GM23248 (cell line): ENCODE measurements at places on chromosomes 4 and X.

DNA sequence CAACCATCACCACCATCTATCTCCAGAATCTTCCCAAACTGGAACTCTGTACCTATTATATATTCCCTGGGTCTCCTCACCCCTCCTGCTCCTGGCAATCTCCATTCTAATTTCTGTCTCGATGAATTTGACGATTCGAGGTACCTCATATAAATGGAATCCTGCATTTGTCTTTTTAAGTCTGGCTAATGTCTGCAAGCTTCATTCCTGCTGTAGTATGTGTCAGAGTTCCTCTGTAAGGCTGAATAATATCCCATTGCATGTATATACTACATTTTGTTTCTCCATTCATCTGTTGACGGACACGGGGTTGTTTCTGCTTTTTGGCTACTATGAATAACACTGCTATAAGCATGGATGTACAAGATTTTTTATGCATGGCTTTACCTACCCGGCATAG lies 19.5 kb downstream of the PRKG2 start:
- peaks cover 27% of the 10 kb centered on the region for H3K4me1 ChIP-seq
- 0 out of 2 replicates have a peak overlapping the region, but pooled peaks have one; percentile 28 for H3K4me3 ChIP-seq
- H3K36me3 ChIP-seq: no peaks in the 10 kb centered on the region
- H3K27me3 ChIP-seq: no peaks in the 10 kb centered on the region

GRCh38 chr4:16122784-16123183 lies 39.0 kb upstream of the PROM1 start:
- H3K4me3 ChIP-seq: no peak overlapping the region
- no peaks in the 10 kb centered on the region for H3K4me1 ChIP-seq
- DNase-seq: no peak
- H3K36me3 ChIP-seq: no peaks in the 10 kb centered on the region
- peaks cover 40% of the 10 kb centered on the region for H3K27me3 ChIP-seq
- H3K27ac ChIP-seq: no peak overlapping the region

DNA sequence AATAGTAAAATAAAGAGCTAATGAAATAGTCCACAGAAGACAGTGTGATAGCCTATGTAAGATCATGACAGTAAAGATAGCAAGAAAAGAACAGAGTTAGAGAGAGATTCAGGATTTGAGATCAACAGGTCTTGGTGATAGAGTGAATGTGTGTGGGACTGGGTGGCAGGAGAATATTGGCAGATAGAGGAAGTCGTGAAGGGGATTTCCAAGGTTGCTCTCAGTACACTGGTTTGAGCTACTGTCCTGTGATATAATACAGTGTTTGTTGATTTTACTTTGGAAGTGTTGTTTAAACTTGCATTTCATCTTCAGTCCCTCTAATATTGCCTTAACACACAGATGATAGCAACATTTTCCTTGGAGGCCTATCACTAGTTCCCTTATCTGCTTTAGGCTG lies 44.1 kb downstream of the DTHD1 start:
- no peak for DNase-seq
- H3K27me3 ChIP-seq: no peaks in the 10 kb centered on the region
- H3K36me3 ChIP-seq: no peaks in the 10 kb centered on the region
- H3K27ac ChIP-seq: no peak overlapping the region
- H3K4me1 ChIP-seq: no peaks in the 10 kb centered on the region
- H3K4me3 ChIP-seq: no peak overlapping the region

DNA sequence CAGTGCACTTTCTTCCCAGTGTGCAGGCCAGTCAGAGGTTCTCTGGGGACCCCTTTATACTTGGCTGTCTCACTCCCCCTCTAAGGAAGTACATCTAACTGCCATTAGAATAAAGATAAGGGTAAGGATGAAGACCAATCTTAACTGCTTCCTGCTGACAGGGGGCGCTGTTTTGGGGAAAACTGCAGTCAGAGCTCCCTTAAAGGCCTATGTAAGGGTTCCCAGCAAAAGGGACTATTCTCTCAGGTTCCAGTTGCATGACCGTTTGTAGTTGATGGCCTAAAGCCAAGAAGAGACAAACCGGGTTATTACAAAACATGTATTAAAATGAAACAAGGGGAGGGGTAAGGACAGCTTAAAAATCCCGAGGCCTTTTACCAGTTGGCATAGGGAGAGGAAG lies 115.6 kb upstream of the SPIN4 start:
- H3K4me3 ChIP-seq: no peak overlapping the region
- no peak overlapping the region for H3K27ac ChIP-seq
- no peaks in the 10 kb centered on the region for H3K36me3 ChIP-seq
- no peak for DNase-seq
- no peaks in the 10 kb centered on the region for H3K4me1 ChIP-seq

GRCh38 chr4:156309031-156309430 lies 355.4 kb upstream of the CTSO start:
- no peaks in the 10 kb centered on the region for H3K36me3 ChIP-seq
- H3K4me1 ChIP-seq: peaks cover 8% of the 10 kb centered on the region; the same call in 1 of the 2 replicates
- H3K4me3 ChIP-seq: no peak overlapping the region
- no peaks in the 10 kb centered on the region for H3K27me3 ChIP-seq

DNA sequence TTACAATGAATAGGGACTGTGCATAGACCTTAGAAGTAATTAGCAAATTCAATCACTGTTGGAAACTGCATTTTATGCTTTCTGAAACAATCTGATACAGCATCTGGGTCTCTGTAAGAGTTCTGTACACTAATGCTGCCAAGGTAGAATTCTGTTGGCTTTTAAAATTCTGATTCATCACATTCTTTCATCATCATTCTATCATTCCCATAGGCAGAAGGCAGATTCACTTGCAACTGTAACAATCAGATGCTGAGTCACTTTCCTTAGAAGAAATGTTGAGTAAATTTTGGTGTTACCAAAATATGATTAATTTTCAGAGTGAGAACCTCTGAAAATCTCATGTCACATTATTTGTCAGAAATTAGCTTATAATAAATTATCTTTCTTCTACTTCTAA lies 267.2 kb downstream of the MAPK10 start:
- peaks cover 14% of the 10 kb centered on the region for H3K4me1 ChIP-seq
- H3K27ac ChIP-seq: peak overlapping the region; percentile 45
- H3K36me3 ChIP-seq: no peaks in the 10 kb centered on the region
- H3K27me3 ChIP-seq: no peaks in the 10 kb centered on the region

DNA sequence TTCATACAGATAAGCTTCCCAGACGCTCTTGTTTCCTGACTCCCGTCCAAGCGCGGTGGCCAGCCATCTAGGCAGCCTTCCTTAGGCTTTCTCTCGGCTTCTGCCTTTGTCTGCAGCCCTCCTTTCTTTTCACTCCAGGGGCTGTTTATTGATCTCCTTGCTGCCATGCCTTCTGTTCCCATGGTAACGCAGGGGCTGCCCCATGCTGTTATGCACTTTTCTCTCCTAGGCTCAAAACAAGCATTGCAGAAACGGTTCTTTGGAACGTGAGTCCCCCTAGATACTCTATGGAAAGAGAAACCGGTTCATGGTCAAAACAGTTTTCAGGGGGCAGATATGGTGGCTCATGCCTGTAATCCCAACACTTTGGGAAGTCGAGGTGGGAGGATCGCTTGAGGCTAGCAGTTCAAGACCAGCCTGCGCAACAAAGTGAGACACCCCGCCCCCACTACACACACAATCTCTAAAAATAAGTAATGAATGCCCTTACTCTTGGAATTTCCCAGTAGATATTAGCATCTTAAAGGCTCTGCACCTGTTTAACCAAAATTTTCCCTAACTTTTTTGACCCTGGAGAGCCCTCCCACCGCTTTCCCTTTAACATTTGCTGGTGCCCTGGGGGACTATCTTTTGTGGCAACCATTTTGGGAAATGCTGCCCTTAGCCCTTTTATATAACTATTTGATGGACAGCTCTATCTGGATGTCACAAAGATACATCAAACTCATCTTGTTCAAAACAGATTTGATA lies 53.9 kb upstream of the ZNF157 start:
- no peaks in the 10 kb centered on the region for H3K27me3 ChIP-seq
- peak; percentile 10 for DNase-seq
- no peak overlapping the region for H3K4me3 ChIP-seq
- no peaks in the 10 kb centered on the region for H3K4me1 ChIP-seq
- no peaks in the 10 kb centered on the region for H3K36me3 ChIP-seq

GRCh38 chr4:145785391-145786008 lies 105.6 kb downstream of the C4orf51 start:
- no peak overlapping the region for H3K4me3 ChIP-seq
- DNase-seq: peak; percentile 28
- H3K4me1 ChIP-seq: 0 out of 2 replicates have a peak, but pooled peaks cover 5% of the 10 kb centered on the region
- H3K27ac ChIP-seq: no peak overlapping the region

DNA sequence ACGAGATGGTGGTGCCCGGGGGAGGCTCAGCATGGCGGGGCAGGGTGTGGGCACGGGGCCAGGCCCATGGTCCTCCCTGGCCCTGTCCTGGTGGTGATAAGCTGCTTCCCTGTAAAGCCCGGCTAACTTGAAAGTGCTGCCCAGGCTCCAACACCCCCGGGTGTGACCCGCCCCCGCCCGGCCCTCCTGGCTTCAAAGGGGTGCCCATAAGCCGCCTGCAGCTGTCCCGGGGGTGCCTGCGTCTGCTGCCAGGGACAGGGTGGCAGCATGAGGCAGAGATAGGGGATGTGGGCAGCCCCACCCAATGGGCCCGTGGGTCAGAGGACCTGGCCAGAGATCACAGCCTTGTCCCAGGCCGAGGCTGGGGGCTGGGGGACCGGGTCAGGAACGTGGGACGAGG lies 18.1 kb downstream of the FGFRL1 start:
- H3K4me1 ChIP-seq: peaks cover 11% of the 10 kb centered on the region
- DNase-seq: no peak
- no peaks in the 10 kb centered on the region for H3K27me3 ChIP-seq
- no peaks in the 10 kb centered on the region for H3K36me3 ChIP-seq

- H3K4me3 ChIP-seq: no peak overlapping the region
- H3K36me3 ChIP-seq: no peaks in the 10 kb centered on the region
- no peak for DNase-seq
- no peak overlapping the region for H3K27ac ChIP-seq
- peaks cover 6% of the 10 kb centered on the region for H3K4me1 ChIP-seq
- no peaks in the 10 kb centered on the region for H3K27me3 ChIP-seq
Observed at GRCh38 chr4:139207247-139207646, 30.2 kb upstream of the ELF2 start.

DNA sequence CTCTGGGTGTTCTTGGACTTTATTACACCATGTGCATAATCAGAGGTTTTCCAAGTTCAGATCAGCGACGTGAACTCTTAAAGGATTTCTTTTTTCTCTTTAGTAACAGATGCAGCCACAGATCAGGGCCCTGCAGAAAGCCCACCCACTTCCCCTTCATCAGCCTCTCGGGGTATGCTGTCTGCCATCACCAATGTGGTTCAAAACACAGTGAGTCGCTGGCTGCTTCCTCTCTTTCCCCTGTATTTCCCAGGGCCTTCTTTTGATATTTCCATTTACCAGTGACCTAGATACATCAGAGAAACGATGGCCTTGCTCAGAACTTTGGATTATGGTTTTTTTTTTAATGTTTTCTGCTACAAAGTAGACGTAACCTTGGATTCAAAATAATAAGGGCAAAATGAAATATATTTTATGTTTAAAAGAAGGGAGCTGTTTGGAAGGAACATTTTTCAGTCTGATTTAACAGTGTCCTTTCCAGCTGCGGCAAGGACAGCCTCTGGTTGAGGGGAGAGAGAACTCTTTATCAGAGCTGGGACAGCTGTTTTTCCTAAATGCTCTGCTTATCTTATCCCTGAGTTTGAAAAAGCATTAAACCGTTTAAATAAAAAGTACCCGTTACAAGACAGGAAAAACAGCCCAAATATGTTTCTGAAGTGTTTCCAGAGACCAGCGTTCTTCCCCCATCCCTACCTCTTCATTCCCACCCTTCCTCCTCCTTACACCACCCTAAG lies 38.2 kb downstream of the FAM114A1 start:
- no peak overlapping the region for H3K27ac ChIP-seq
- H3K36me3 ChIP-seq: peaks cover 81% of the 10 kb centered on the region
- no peaks in the 10 kb centered on the region for H3K4me1 ChIP-seq
- H3K27me3 ChIP-seq: no peaks in the 10 kb centered on the region
- no peak for DNase-seq

DNA sequence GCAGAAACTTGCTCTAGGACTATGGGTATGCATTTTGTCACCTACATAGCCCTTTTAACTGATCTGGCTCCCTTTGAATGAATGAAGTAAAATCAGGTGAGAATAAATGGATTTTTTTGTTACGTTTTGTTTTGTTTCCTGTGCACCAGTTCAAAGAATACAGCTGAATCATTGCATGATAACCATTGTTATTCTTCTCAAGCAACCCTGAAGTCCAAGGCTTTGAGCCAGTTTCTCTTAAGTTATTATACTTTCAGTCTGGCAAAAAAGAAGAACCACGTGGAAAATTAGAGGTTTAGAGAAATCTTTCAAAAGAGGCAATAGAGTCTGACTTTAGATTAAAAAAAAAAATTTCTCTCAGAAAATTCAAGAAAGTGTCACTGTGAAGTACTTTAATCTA lies 398.6 kb upstream of the TECRL start:
- H3K4me3 ChIP-seq: no peak overlapping the region
- no peaks in the 10 kb centered on the region for H3K27me3 ChIP-seq
- H3K4me1 ChIP-seq: no peaks in the 10 kb centered on the region
- no peak overlapping the region for H3K27ac ChIP-seq
- DNase-seq: no peak

GRCh38 chr4:142271832-142272231 lies 574.3 kb downstream of the INPP4B start:
- no peaks in the 10 kb centered on the region for H3K36me3 ChIP-seq
- no peak for DNase-seq
- H3K27ac ChIP-seq: no peak overlapping the region
- H3K4me3 ChIP-seq: no peak overlapping the region
- peaks cover 29% of the 10 kb centered on the region; the same call in 1 of the 2 replicates for H3K4me1 ChIP-seq
- no peaks in the 10 kb centered on the region for H3K27me3 ChIP-seq

DNA sequence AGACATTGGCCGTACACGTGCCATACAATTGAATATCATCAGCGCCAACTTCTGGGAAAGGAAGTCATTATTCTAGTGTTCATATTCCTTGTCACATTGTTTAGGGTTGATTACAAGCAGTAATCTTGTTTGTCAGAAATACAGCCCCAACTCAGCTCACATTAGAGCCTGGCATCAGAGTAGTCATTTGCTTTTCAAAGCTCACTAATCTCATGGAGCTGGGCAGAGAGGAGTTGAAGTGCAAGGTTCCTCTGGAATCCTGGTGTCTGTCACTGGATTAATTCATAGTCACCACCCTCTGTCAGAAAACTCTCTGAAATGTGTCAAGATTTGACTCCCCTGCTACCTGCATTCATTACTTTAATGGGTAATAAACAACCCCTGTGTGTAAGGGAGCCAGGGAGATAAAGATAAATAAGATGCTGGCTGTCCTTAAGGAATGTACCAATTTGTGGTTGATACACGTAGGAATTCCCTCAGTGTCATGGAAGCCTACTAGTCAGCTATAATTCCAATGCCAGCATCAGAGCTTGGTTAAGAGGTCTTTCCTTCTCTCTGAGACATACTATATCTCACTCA lies 43.7 kb upstream of the S100G start:
- H3K27me3 ChIP-seq: no peaks in the 10 kb centered on the region
- no peak overlapping the region for H3K27ac ChIP-seq

- peaks cover 13% of the 10 kb centered on the region for H3K4me1 ChIP-seq
- no peaks in the 10 kb centered on the region for H3K27me3 ChIP-seq
- peak overlapping the region; percentile 13; the same call in 1 of the 2 replicates for H3K27ac ChIP-seq
- H3K36me3 ChIP-seq: no peaks in the 10 kb centered on the region
Observed at GRCh38 chr4:142913034-142913433, 66.9 kb upstream of the INPP4B start.

- H3K27me3 ChIP-seq: no peaks in the 10 kb centered on the region
- peak; percentile 6 for DNase-seq
- H3K4me3 ChIP-seq: no peak overlapping the region
- H3K4me1 ChIP-seq: no peaks in the 10 kb centered on the region
- no peaks in the 10 kb centered on the region for H3K36me3 ChIP-seq
- no peak overlapping the region for H3K27ac ChIP-seq
Observed at GRCh38 chrX:34521563-34521962, 135.5 kb downstream of the TMEM47 start.
